ENCODE measurements at places on chromosomes 4 and X.

GRCh38 chr4:83558680-83559079, 22.8 kb downstream of the GPAT3 start:
- no peak for DNase-seq

DNA sequence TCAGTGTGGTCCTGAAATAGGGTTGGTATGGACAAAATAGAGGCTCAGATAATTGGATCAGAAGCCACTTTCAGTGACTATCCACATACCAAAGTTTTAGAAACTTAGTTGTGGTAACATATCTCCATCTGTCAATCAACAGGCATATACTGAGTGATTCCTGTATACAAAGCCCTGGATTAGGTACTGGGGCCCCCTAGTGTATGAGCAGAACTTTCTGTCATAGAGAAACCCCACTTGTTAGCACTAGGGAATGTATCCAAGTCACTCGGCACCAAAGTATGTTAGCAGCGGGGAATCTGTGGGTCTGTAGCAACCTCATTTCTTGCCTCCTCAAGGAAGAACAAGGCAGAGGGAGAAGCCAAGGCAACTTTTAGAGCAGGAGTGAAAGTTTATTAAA, 50.7 kb downstream of the MAP7D3 start:
- no peak for DNase-seq

- DNase-seq = no peak
Observed at GRCh38 chr4:145539671-145540070, 58.0 kb downstream of the SMAD1 start.

- DNase-seq = no peak
Observed at GRCh38 chrX:13158911-13159310, 114.5 kb upstream of the FAM9C start.

DNA sequence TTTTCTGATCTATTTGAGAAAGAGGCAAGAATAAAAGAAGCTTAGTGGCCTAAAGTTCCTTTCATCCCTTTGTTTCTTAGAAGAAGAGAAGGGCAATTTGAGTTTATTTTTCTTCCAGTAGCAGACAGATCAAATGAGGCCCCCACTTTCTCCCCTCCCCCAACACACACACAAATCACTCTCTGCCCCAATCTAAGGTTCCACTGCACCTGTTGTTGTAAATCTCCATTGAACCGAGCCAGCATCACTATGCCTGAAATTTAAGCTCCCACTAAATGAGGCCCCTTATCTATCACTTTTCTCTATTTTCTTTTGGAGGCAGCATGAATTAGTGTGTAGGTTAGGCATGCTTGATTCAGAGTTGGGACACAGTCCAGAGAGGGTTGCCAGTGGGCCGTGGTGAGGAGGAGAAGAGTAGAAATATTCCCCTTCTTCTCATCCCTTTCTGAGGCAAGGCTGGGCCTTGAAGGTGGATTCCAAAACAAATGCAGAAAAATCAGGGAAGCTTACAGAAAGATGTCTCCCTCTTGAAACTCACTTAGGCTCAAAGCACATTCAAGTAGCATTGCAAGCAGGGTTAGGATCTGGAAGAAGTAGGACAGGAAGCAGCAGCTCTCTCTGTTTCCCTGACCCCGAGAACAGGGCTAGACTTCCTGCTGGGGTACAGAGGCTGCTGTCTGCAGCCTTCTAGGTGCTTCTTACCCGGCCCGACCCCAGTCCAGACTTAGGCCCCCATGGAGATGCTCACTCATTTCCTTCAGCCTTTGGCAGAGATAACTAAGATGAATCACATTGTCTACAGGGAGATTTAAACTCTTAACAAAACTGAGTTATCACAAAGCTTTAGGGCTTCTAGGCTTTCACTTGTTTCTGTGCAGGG, 70.7 kb downstream of the RASL11B start:
- DNase-seq = no peak

DNA sequence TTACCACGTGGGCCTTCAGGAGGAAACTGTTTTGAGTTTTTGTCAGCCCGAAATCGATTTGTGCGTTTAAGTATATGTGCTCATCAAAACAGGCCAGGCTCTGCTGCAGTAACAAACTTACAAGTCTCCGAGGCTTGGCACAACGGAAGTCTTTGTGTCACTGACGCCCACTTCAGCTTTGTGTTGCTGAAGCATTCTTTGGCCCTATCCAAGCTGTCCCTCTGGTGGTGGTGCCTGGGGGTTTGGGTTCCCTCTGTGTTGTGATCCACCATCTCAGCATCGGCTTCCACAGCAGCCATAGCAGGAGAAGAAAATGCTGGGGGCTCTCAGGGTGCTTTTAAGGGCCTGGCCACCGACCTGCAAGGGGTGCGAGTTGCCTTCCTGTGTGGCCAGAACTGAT, 176.4 kb downstream of the PTTG2 start:
- DNase-seq = no peak

- DNase-seq = no peak
Observed at GRCh38 chrX:48938721-48939425, 18.5 kb downstream of the OTUD5 start.

DNA sequence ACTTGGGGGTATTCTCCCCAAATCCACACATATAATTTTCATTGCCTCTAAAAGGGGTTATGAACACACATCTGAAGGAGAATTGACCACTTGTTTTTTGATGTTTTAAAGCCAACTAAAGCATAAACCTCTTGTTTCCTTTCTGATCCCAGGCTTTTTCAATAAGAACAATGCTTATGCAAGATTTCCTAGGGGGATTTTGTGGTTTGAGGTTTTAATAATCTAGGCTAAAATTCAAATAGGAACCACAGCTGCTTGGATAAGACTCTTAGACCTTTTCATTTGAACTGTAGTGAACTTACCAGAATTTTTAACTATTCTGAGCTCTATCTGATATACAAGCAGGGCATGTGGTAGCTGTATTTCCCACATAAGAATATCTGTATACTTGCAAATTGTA, 651.1 kb downstream of the ANKRD50 start:
- no peak for DNase-seq

DNA sequence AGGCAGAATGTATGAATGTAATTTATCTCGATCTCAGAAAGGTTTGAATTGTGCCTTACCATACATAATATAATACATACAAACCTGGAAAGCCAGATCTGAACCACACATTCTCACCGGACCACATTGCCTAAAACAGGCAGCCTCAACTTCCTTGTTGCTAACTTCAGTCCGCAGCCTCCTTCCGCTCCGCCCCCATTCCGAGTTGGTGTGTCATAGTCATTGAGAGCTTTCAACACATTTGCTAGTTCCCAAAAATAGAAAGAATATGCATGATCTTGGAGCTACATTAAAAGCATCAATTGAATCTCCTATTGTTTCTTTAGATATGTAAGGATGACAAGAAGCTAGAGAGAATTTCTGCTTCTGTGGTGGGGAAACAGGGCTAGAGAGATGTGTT, 127.2 kb downstream of the ARHGEF9 start:
- DNase-seq = no peak

DNA sequence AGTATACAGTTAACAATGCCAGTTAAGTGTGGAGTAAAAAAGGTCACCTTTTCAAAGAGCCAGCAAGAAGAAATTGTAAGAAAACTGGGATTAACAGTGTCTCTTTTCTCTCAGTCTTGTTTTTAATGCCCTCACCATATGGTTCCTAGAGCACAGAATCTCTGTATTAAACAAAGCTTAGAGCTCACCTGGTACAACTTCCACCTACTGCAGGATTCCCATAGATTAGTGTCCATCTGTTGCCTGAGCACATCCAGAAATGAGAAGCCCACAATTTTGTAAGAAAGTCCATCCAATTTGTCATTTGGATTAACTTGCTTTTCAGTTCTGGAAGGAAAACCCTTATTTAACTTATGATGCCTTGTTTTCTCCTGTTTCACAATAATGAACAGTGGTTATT, 1037.1 kb downstream of the STPG2 start:
- DNase-seq = no peak

DNA sequence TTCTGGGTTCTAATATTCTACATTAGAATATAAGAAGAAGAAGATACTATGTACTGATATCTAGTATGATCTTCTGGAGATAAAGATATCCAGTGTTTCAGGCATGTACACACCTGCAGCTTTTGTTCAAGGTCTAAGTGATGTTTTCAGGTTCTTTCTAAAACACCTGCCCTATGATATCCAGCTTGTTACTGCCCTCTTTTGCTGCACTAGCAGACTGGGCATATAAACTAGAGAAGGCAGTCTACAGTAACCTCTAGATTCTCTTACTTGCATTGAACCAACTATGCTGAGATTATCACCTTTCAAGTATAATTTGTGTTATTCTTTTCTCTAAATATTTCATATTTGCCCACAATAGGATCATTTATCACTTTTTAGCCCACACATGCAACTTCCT, 1.9 kb upstream of the FRYL start:
- no peak for DNase-seq

DNA sequence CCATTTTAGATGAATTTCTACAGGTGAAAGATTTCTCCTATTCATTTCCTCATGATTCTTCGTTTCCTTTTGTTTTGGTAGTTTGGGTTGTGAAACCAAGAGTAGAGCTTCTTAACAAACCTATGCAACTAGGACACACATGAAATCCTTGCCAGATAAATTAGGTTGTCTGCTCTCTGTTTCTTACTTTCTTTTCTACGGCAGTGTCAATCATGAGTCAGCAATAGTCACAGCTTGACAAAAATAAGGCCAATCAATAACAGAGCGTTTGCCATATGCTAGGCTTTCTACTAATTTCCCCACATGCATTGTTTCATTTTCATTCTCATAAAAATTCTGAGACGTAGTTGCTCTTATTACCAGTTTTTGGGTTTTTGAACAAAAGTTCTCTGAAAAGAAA, 20.3 kb downstream of the CLRN2 start:
- DNase-seq = no peak

DNA sequence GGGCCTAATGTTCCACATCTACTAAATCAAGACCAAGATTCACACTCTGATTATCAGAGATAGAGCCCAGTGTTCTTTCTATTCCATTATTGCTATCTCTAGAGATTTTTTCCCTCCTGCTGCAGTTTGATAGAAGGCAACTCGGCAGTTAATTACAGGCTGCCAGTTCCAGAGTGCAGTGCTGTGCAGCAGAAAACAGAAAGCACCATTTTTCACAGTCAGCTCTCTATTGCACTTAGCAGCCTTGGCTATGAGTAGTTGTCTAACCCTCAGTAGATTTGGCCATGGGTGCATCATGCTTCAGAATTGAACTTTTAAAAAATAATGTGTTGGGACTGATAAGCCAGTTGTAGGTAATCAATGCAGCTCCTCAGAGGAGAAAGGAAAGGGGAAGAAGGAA, 295.3 kb downstream of the MID1IP1 start:
- no peak for DNase-seq

- DNase-seq = no peak
Observed at GRCh38 chrX:2401590-2402360, 99.0 kb downstream of the DHRSX start.

DNA sequence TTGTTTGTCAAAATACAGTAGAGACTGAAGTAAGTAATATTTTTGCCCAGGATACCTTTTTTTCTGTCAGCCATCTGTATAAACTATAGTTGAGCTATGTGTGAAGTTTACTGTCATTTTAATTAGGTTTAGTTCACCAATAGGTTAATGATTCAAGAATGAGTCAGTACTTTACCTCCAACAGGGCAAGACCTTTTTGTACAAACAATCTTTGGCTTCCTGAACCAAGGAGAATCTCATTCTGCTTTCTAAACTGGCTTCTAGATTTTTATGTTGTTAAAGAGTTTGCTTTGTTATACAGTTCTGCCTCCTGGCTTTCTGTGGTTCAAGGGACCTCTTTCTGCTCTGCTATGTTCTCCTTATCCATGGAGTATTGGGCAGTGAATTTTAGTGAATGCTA, 412.0 kb upstream of the NR3C2 start:
- DNase-seq = no peak

DNA sequence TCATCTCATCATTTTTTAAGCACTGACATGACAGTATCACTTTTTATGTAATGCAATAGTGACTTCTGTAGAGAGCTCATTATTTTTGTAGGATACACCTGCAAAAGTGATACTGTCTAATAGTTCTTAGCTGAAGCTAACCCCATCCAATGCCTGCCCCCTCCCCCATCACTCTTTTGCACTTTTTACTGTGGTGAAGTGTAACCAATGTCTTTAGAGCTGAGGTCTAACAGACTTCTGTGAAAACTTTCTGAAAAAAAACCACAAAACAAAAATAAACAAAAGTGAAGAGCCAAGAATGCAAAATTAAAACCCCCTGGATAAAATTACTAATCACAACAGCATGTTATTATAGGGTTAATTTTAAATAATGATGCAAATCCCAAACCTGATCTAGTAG, 301.1 kb downstream of the ANK2 start:
- DNase-seq = no peak

DNA sequence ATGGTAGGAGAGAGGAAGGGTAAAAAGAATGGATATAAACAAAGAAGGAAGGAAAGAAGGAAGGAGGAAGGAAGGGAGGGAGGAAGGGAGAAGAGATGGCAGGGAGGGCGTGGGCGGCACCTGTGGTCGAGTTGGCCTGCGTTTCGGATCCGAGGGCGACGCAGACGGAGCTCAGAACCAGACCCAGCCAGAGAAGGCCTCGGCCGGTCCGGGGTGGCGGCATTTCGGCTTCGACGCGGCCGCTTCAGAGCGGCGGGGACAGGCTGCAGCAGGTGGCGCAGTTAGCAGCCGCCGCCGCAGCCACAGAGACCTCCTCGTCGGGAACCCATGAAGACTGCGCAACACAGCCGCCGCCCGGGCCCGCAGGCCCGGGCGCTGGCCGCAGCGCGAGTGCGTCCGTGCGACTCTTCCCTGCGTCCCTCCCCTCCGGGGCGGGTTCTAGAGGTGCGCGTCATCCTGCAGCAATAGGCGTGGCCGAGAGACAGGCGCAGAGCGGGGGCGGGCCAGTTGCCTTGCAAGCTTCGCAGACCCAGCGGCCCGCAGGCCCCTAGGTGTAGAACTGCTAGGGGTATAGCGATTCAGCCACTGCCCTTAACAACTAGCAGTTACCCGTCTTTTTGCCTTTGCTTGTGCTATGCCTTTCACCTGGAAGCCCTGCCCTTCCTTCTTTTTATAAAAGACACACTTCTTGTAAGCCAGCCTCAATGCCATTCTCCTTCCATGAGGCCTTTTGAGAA, at the start of gene IDS:
TSS of gene IDS (minus strand) at position 392 of the 737 bp plus-strand sequence. CDS start at position 223, 169 bp downstream.
- DNase-seq = peak; percentile 36

DNA sequence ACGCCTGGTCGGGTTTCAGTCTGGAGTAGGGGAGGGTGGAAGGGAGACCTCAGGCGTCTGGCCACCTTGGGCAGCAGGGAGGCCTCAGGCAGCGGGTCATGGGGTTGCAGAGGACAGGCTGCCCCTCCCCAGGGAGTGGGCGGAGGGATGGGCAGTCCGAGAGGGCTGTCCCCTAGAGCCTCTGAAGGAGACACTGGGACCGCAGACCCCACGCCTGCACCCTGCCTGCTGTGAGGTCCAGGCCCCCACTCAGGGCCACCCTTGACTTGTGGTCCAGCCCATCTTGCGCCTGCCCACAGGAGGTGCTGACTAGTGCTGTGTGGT, 16.5 kb downstream of the FGFRL1 start:
- DNase-seq = no peak

DNA sequence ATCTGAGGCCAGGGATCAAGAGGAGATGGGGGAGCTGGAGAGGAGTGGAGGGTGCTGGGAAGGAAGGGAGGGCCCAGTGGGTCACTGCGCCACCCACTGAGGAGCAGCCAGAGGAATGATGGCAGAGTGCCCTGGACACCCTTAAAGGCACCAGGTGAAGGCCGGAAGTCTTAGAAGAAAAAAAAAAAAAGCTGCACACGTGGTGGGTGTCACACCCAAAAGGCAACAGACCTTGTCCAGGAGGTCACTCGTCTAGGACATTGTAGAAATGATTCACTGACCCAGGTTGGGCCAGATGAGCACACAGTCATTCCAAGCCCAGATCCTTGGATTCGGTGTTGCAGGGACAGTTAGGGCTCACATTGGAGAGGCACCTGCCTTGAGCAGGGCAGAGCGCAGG, 93.5 kb upstream of the TRIM2 start:
- DNase-seq = no peak

- no peak for DNase-seq
Observed at GRCh38 chr4:1026115-1026514, 14.7 kb downstream of the FGFRL1 start.

All from bone marrow (tissue), 2 donors.